Mesenchymal stem cell (in vitro differentiated cells and primary cell): ENCODE measurements at places on chromosomes 4 and X.

GRCh38 chr4:182384631-182385091 is 141.5 kb downstream of the TENM3 start:
- H3K27me3 ChIP-seq, result no peaks in the 10 kb centered on the region
- H3K4me1 ChIP-seq, result no peaks in the 10 kb centered on the region

- peak; percentile 57 for DNase-seq
- H3K27me3 ChIP-seq, result no peaks in the 10 kb centered on the region
- H3K27ac ChIP-seq, result no peak overlapping the region
Measured at GRCh38 chr4:168917138-168917779, 92.8 kb downstream of the CBR4 start.

- no peaks in the 10 kb centered on the region for H3K36me3 ChIP-seq
- H3K4me1 ChIP-seq, result no peaks in the 10 kb centered on the region
- no peak overlapping the region for H3K27ac ChIP-seq
- H3K27me3 ChIP-seq, result no peaks in the 10 kb centered on the region
- DNase-seq, result no peak
- H3K4me3 ChIP-seq, result no peak overlapping the region
Measured at GRCh38 chr4:105139646-105140045, 7.0 kb upstream of the TET2 start.

- peaks cover under 1% of the 10 kb centered on the region for H3K27me3 ChIP-seq
- DNase-seq, result peak; percentile 2
- H3K36me3 ChIP-seq, result no peaks in the 10 kb centered on the region
- H3K4me1 ChIP-seq, result no peaks in the 10 kb centered on the region
- no peak overlapping the region for H3K4me3 ChIP-seq
- no peak overlapping the region for H3K27ac ChIP-seq
Measured at GRCh38 chrX:104659005-104659744, 93.2 kb downstream of the IL1RAPL2 start.

GRCh38 chrX:74195605-74196004 is 108.4 kb upstream of the ZCCHC13 start:
- DNase-seq, result no peak
- H3K4me1 ChIP-seq, result peaks cover 2% of the 10 kb centered on the region
- H3K4me3 ChIP-seq, result no peak overlapping the region
- H3K36me3 ChIP-seq, result peaks cover 6% of the 10 kb centered on the region
- peaks cover 7% of the 10 kb centered on the region for H3K27me3 ChIP-seq
- no peak overlapping the region for H3K27ac ChIP-seq

GRCh38 chr4:44535981-44536380 is 87.4 kb upstream of the KCTD8 start:
- no peaks in the 10 kb centered on the region for H3K4me1 ChIP-seq
- H3K27ac ChIP-seq, result no peak overlapping the region
- no peaks in the 10 kb centered on the region for H3K27me3 ChIP-seq
- DNase-seq, result no peak

GRCh38 chrX:151488677-151489076 is 74.8 kb upstream of the PASD1 start:
- DNase-seq, result no peak
- no peaks in the 10 kb centered on the region for H3K27me3 ChIP-seq
- no peaks in the 10 kb centered on the region for H3K36me3 ChIP-seq
- no peak overlapping the region for H3K27ac ChIP-seq

DNA sequence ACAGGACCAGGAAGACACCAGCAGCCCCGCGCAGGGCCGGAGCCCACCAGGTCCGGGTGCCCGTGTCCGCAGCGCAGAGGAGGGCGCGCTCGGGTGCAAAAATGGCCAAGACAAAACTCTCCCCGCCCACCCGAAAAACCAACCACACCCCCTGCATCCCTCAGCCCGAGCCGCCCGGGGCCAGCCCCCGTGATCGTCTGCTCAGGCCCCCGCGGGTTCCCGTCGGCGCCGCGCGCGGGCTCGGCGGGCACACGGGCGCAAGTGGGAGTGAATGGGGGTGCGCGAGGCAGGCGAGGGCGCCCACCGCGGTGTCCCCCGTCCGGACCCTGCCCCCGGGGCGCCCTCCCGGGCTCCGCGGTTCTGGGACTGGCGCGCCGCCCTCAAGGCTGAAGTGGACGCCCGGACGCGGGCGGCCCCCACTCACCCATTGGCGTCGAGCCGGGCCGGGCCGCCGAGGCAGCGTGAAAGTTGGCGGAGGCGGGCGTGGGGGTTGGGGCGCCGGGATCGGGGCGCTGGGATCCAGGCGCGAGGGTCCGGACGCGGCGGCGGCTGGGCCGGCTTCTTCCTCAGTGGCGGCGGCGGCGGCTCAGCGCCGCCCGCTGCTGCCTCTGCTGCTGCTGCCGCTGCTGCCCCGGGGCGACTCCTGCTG is 393 bp downstream of the SH3KBP1 start:
- H3K27ac ChIP-seq, result no peak overlapping the region
- DNase-seq, result no peak
- H3K4me3 ChIP-seq, result peak overlapping the region; percentile 74
- H3K36me3 ChIP-seq, result no peaks in the 10 kb centered on the region

- H3K4me1 ChIP-seq, result peaks cover 45% of the 10 kb centered on the region
- no peak overlapping the region for H3K27ac ChIP-seq
- DNase-seq, result peak; percentile 95
Measured at GRCh38 chr4:8274765-8275547, 5.4 kb downstream of the HTRA3 start.

GRCh38 chr4:154329268-154329868 is 162.2 kb downstream of the DCHS2 start:
- H3K4me1 ChIP-seq, result peaks cover 7% of the 10 kb centered on the region
- H3K36me3 ChIP-seq, result no peaks in the 10 kb centered on the region
- peak; percentile 29 for DNase-seq
- peaks cover 20% of the 10 kb centered on the region for H3K27me3 ChIP-seq
- no peak overlapping the region for H3K4me3 ChIP-seq
- no peak overlapping the region for H3K27ac ChIP-seq

DNA sequence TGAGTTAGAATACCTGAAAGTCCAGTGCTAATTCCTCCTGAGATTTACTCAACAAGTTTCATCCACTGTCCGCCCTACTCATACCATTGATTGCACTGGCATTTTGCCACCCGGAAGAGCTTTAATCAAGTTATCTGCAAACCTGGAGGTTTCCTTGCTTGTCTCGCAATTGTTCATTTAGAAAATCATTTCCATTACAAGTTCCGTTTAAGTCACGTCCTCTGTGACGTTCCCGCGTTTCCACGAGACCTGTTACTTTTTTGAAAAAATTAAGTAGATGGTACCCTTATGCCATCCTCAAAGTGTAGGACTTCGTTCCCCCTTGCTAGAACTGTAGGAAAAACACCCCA is 761 bp upstream of the FRYL start:
- DNase-seq, result no peak
- peaks cover 3% of the 10 kb centered on the region for H3K4me1 ChIP-seq
- H3K4me3 ChIP-seq, result peak overlapping the region; percentile 83

DNA sequence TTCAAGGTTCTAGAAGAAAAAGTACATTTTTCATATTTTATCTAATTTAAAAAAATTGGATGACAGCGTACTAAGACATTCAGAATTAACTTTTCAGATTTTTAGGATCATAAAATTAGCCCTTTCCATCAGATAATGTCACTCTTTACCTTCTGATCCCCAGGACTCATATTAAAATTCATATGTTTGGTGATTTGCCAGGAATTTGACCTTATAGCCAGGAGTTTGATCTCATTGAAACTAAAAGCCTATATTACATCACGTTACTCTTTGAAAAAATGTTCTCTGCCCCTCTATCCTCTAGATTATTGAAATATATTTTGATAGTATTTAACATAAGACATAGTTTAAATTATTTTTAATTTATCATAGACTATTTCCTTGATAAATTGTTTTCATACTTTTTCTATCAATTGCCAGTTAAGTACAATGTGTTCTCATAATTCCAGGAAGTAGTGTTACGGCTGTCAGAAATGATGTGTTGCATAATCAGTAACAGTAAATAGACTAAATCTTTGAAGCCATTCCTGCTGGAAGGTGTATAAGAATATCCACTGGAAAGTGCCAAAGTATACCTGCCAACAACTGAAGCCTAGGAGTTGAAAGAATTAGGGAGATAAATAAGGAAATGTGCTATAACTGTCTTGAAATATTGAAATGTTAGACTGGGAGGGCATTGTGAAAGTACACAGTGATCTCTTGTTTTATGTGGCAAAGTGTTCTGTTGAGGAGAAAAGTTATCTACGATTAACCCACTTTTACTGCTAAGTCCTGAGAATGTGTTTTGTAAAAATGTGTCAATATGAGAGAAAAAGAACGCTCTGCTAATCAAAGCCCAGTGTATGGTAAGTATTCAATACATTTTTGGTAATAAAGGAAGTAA is 32.9 kb upstream of the PDGFC start:
- no peaks in the 10 kb centered on the region for H3K36me3 ChIP-seq
- no peak overlapping the region for H3K27ac ChIP-seq
- no peak overlapping the region for H3K4me3 ChIP-seq
- no peak for DNase-seq
- no peaks in the 10 kb centered on the region for H3K27me3 ChIP-seq

- no peaks in the 10 kb centered on the region for H3K4me1 ChIP-seq
- no peak for DNase-seq
- H3K4me3 ChIP-seq, result no peak overlapping the region
- no peaks in the 10 kb centered on the region for H3K36me3 ChIP-seq
Measured at GRCh38 chr4:174794543-174795094, 34.4 kb downstream of the GLRA3 start.

DNA sequence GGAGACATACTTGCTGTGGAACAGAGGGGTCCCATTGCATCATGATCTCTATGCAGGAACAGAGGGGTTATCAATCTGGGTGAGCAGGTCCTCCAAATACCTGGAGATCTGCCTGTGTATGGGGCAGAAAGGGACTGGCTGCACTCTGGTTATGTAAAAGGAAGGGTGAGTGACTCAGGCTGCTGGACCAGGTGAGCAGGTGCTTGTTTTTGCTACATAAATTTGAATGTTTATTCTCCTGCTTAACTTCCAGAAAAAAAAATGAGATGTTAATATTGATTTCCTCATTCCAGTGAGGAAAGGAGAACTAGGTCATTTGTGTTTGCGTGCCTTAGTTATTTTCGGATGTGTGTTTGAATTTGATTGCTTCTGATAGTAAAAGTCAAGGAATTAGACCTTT is 225.8 kb upstream of the TRAM1L1 start:
- no peak for DNase-seq
- no peaks in the 10 kb centered on the region for H3K36me3 ChIP-seq
- no peak overlapping the region for H3K4me3 ChIP-seq
- no peak overlapping the region for H3K27ac ChIP-seq
- H3K4me1 ChIP-seq, result no peaks in the 10 kb centered on the region

GRCh38 chr4:159043861-159044260 is 59.0 kb upstream of the RAPGEF2 start:
- no peak overlapping the region for H3K27ac ChIP-seq
- H3K4me1 ChIP-seq, result no peaks in the 10 kb centered on the region
- no peak for DNase-seq
- H3K4me3 ChIP-seq, result no peak overlapping the region
- no peaks in the 10 kb centered on the region for H3K27me3 ChIP-seq
- no peaks in the 10 kb centered on the region for H3K36me3 ChIP-seq

DNA sequence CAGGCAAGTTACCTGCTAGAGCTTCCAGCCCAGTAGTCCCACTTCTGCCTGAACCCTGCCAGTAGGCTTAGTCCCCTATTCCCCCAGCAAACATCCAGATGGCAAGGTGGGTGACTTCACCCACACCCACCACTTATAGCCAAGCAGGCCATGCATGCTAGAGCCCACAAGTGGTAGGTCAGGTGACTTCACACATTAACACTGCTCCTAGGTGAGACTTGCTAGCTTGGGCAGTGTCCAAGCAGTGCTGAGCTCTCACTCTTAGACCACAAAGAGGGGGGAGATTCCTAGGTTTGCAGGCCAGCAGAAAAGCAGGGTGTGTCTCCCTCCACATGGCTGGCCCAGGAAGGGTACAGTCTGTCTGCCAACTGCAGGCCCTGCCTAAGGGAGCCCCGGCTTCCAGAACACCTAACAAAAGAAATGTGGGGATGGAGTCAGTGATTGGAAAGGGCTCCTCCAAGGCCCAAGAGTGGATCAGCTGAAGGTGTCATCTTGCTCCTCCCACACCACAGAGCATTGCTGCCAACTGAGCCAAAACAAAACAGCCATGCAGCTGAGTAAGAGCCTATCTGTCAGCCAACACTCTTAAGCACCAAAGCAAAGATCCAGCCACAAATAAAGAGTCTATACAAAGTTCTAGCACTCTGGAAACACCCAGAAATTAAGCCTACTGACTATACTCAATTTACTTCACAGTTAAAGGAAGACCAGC is 158.1 kb upstream of the USP38 start:
- no peak overlapping the region for H3K27ac ChIP-seq
- H3K36me3 ChIP-seq, result no peaks in the 10 kb centered on the region
- peaks cover 6% of the 10 kb centered on the region for H3K4me1 ChIP-seq
- no peaks in the 10 kb centered on the region for H3K27me3 ChIP-seq

- no peak overlapping the region for H3K4me3 ChIP-seq
- DNase-seq, result no peak
- no peaks in the 10 kb centered on the region for H3K36me3 ChIP-seq
- peaks cover 2% of the 10 kb centered on the region for H3K4me1 ChIP-seq
- H3K27me3 ChIP-seq, result no peaks in the 10 kb centered on the region
Measured at GRCh38 chr4:122824616-122825015, 2.0 kb upstream of the FGF2 start.
